Erythroblast (primary cell): ENCODE measurements at places on chromosomes 1 and 21.

DNA sequence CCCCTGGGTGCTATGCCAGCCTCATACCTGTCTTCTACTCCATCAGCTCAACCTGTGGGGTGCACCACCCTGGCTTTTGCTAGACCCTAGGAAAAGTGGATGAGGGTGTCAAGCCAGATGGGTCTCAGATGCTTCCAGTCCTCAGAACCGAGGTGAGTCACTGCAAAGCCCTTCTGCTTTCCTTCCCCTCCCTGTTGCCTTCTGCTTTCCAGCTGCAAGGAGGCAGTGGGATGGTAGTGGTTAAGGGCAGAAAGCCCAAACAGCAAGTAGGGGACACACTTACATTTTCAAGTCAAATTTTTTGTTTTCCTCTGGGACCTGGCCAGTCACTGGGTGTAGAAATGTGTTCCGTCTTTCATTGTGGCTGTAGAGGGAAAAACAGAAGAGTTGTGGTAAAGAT is 60.7 kb upstream of the GOLT1A start:
- DNase-seq: no peak

GRCh38 chr1:15005116-15005515 is 148.4 kb upstream of the TMEM51 start:
- DNase-seq: no peak

DNA sequence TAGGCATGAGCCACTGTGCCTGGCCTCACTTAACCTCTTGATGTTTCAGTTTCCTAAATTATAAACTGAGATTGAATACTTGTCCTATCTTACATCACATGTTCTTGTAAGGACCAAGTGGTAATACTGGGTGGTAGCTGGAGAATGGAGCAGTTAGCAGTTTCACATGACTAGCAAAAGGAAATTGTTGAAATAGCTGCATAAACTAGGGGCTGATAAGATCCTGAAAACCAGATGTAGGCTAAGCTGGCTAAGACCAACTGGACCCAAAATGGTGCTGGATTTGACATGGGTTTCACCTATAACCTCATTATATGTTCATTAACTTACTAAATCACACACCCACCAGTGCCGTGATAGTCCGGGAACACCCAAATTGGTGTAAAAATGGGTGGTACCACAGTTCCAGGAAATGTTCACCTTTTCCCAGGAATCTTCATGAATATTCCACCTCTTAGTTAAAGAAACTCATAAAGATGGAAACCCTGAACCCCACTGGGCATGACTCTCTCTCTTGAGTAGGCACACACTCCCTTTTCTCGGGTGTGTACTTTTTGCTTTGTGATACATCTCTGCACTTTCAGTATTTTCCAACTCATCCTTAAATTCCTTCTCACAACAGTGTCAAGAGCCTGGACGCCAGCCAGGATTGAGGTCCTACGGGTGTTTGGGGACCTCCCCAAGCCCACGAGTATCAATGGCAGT is at the start of gene PAPPA2:
Gene PAPPA2, plus strand, starts transcription at position 502 of the 705 bp plus-strand sequence. CDS start 93,148 bp downstream, outside the sequence.
- DNase-seq: no peak

DNA sequence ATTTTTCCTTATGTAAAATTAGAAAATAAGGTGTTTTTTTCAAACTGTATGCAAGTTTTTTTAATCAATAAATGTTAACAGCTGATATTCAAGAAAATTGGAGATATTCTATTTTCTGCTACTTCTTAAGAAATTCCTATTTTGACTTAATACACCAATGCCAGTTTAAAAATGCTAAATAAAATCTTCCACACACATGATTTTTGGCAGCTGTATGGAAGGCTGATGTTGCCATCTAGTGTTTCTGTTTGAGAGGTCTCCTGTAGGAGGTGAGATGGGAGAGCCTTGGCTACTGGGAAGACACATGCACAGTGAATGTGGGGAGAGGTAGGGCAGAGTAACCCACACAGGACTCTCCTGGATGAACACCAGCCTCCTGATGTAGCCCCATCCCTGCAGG is 29.2 kb upstream of the OR2B11 start:
- DNase-seq: peak; percentile 13

DNA sequence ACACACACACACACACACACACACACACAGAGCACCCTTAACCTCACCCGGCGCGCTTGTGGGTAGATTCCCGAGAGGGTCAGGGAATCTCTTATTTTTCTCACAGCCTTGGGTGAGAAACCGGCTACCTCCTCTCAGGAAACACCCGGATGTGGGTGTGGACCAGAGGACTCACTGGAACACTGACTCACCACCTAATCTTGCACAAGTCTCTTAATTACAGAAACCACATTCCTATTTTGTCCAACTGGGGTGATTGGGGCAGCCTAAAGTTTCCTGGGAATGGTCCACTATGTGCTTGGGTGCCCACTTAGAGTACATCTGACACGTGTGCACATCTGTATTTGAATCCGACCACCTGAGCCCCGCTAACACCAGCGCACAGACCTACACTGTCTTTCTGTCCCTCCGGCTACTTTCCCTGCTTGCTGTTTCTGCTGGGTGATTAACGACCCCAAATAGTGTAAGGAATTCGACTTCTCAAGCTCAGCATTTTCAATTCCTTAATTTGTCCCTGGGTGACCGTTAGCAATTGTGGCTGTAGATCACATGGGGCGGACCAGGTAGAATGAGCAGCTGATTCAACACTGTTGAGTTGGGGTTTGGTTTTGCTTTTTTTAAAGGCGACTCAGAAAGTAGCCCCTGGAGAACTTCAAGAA is 14.0 kb upstream of the TBX15 start:
- DNase-seq: no peak

DNA sequence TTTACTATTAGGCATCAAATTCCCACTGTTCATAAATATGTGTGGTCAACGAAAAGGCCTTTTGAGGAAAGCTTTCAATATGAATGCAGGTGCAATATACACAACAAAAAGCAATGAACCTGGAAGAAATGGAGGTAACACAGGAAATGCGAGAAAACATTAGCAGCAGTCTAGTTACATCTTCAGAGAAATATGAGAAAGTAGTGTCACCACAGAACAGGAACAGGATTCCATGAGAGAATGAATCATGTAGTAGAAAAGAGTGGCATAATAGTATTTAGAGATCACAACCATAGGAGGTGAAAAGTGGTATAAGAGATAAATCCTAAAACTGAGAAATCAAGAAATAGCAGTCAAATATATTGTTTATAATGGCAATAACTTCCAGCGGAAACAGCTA is 103.7 kb downstream of the AK5 start:
- DNase-seq: no peak

- no peak for DNase-seq
Observed at GRCh38 chr1:46508757-46509156, 19.1 kb downstream of the DMBX1 start.

- DNase-seq: no peak
Observed at GRCh38 chr1:28526886-28527285, 21.0 kb downstream of the RCC1 start.

GRCh38 chr1:30084909-30085571 is 638.3 kb downstream of the MATN1 start:
- no peak for DNase-seq

DNA sequence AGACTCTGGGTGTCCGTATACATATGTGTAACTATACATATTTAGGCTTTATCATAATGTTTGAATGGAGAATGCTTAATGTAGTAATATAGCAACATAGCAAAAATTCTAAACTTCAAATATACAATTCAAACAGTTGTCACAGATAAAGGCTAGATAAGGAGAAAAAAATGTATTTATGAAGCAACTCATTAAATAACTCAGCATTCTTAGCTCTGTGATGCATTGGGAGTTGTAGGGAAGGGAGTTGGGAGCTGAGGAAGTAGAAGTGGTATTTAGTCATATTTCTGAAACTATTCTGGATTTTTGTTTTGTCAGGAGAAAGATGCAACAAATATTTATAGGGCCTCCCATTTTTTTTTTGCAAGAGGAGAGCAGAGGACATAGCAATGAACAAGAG is 197.8 kb downstream of the PBX1 start:
- DNase-seq: no peak

GRCh38 chr21:42161401-42161955 is 57.5 kb upstream of the ABCG1 start:
- DNase-seq: no peak

- no peak for DNase-seq
Observed at GRCh38 chr1:22688466-22688865, 22.2 kb upstream of the EPHB2 start.

DNA sequence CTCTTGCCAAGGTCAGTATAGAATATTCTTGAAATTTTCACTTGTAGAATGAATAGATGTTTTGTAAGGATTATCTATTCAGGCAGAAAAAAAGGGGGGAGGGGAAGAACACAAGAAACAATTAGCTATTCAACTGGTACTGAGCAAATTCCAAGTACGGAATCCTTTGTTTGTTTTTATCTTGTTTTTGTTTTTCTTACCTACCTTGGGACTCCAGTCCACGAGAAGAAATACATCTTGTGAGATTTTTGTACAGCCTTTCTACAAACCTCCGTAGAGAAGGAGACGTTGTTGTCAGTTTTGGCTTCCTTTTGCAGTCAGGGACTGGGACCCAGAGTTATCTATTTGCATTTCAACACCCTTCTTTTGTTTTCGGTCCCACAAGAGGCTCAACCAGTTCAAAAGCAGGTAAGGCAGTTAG is 36.0 kb downstream of the ZNF281 start:
- no peak for DNase-seq

DNA sequence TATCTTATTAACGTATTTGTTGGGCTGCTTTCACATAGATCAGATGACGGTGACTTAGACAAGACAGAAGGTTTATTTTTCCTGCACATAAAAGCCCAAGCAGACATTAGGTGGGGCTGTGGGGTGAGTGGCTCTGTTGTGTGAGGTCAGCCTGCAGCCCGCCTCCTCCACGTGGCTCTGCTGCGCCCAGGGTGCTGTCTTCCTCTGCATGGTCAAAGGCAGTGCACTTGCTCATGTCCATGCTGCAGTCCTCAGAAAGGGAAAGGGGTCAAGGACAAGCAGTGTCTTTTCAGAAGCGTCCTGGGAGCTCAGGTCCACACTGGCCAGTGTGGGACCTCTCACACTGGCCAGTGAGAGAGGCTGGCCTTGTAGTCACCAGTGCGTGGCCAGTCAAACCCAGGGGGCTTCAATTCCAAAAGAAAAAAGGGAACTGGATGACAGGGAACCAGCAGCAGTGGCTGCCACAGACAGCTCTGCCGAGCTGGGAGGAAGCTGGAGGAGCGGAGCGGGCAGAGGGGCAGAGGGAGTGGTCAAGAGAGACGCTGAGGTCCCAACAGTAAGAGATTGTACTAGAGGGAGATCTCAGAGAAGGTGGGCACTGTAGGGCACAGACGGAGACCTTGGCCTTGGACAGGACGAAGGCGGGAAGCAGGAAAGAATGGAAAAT is 35.9 kb upstream of the SLC45A1 start:
- no peak for DNase-seq

DNA sequence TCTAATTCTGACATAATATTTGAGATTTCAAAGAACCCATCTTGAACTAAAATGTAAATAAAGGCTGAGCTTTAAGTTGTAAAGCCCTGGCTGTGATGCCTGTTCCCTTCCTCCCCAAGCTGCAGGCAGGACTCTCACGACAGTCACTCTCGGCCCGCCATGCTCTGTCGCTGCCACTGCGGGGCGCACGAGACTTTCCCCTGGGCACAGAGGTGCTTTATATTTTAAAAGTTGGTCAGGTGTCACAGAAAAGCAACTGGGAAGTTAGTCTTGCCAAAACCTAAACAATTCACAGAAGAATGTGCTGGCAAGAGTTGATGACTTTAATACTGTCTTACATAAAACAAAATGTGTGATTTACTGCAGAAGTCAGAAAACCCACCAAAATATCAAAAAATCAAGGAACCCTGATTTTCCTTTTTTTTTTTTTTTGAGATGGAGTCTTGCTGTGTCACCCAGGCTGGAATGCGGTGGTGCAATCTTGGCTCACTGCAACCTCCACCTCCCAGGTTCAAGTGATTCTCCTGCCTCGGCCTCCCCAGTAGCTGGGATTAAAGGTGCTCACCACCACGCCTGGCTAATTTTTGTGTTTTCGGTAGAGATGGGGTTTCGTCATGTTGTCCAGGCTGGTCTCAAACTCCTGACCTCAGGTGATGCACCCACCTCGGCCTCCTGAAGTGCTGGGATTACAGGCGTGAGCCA is 10.7 kb downstream of the LRRC47 start:
- DNase-seq: peak; percentile 50

DNA sequence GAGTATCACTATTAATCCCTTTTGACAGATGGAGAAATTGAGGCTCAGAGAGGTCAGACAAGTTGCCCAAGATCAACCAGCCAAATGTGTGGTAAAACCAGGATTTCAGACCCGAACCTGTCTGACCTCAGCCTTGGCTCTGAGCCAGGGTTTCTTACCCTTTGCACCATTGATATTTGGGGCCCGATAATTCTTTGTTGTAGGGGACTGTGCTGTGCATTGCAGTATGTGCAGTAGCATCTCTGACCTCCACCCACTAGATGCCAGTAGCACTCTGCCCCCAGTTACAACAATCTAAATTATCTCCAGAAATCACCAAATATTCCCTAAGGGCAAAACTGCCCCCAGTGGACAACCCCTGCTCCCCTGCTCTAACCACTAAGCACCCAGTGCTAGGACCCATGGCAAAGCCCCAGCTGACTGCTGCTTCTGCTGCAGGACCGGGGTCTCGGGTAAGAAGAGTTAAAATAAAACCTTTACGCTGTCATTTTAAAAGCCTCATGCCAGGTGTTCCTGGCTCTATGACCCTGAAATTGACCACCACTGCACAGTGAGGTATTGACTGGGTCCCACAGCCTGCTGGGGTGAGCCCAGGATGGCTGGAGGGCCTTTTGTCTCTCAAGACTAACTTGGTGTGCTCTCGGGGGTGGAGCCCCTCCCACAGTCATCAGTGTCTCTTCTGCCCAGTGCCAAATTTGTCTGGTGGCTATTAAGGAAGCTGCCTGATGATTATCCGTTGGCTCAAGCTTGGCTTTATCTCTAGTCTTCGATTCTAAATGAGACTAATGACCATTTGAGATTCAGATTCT is 5.6 kb upstream of the MAN1C1 start:
- DNase-seq: peak; percentile 27

DNA sequence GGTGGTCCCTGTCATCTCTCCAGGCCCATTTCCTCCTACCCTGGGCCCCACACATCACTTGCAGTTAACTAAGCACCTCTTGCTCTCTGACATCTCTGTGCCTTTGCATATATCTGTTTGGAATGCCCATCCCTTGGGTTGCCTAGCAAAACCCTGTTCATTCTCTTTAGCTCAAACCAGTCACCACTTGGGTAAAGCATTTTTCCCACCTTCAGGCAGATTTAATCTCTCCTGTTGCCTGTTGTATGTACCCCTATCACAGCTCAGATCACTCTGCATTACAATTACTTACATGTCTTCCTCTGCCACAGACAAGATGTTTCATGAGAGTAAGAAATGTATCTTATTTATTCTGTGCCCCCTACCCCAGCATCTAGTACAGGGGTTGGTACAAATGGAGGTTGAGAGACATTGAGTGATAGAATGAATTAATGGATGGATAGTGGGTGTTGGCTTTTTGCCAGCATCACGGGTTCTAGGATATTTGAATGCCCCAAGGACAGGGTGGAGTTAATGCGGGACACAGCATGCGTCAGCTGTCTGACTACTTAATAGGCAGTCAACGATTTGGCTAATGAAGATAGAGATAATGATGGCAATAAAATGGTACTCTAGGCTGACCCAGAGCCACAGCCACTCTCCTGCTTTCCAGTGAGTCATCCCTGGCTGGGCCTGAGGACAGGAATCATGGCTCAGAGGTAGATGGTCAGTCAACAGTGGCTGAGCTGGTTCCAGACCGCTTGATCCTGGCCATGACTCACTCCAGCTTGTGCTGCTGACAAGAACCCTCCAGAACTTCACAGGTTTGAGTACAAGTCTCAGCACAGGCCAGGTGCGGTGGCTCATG is 6.5 kb downstream of the NR0B2 start:
- DNase-seq: no peak
